ENCODE measurements at places on chromosomes 1 and 21.

DNA sequence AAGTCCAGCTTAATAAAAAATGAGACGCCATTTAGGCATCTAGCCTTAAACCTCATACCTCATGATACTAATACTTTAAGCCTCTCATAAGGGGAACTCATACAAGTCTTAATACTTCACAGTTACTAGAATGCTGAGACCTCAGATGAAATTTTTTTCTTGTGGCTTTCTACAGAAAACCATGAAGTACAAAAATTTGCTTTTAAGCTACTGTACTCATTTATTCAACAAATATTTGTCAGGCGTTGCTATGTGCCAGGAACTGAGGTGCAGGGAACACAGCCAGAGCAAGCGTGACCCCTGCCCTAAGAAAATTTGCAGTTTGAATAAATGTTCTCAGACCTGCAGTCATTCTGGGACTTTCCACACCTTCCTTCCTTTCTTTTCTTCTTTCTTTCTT is 150.6 kb downstream of the MRPL39 start:
- DNase-seq, result no peak

- DNase-seq, result no peak
Observed at GRCh38 chr1:152954436-152954835, 7.4 kb downstream of the SPRR5 start.

- no peak for DNase-seq
Observed at GRCh38 chr1:29625084-29625420, 388.7 kb downstream of the PTPRU start.

DNA sequence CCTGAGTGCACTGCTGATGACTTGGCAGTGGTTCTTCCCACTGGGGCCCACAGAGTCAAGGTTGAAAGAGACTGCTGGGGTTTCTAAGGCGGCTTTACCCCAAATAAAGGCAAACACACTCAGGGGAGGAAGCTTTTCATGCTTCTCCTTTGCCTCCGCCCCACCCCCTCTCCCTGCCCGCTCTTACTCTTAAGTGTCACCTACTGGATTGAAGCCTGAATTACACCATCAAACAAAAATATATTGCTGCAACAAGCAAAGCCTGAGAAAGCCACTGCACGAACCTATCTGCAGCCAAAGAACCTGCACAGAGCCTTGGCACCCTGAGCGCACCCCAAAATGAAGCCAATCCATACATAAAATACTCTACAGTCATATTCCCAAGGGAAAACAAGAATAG is 63.1 kb downstream of the PTGFR start:
- DNase-seq, result no peak

DNA sequence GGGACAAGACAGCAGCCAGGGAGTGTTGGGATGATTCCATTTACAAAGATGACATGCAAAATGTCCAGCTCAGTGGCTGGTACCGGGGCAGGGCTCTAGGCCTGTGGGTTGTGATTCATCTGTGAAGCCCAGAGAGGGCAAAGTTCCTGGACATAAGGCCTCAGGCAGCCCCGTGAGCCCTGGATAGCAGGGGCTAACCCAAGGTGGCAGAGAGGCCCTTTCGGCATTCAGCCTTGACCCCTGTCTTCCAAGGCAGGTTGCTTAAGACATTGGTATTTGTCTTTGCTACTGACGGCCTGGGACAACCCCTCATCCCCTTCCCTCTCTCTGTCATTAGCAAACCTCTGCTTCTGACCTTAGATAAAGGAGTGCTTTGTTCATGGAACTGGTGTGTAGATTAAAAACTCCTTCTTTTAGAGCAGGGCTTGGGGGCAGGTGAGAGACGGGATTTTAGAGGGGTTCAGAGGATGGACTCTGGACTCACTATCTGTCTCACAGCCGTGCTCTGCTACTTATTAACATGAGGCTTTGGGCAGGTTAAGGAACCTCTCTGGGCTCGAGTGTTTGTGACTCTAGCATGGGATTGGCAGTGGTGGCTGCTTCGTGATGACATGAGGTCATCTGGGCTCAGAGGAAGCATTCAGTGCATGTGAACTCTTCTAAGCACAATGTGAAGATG is 36.3 kb downstream of the TMEM51 start:
- no peak for DNase-seq

DNA sequence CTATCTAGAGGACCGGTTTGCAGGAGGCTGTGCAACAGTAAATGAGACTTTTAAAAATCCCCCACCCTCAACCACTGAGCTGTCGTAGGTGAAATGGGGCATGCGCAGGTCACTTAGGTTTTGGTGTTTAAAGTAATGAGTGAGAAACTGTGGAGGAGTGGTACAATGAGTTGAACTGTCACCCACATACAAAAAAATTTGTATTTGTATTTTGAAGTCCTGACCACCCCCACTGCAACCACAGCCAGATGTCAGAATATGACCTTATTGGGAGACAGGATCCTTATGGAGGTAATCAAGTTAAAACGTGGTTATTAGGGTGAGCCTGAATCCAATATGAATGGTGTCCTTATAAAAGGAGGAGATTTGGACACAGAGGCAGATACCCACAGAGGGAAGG is 1.6 kb upstream of the IRF6 start:
- no peak for DNase-seq

GRCh38 chr1:201636097-201636496 is 97.2 kb downstream of the NAV1 start:
- no peak for DNase-seq

GRCh38 chr21:40840401-40841125 is 6.4 kb downstream of the DSCAM start:
- no peak for DNase-seq

DNA sequence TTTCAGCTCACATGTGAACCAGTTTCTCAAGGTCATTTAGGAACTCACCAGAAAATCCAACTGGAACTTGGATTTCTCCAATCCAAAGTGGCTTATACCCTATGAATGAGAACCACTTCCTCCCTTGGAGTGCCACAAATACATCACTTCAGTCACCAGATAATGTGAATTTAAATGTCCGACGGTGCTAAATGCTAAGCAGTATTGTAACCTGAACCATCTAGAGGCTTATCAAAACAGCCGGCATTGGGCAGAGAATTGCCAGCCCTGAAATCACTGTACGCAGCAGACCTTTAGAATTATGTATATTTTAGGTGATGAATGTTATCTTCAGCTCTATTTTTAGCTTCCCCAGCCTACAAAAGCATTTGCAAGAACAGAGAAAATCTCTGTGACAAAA is 76.8 kb upstream of the COX20 start:
- no peak for DNase-seq

- DNase-seq, result no peak
Observed at GRCh38 chr1:198300451-198300850, 143.7 kb downstream of the NEK7 start.

- DNase-seq, result no peak
Observed at GRCh38 chr1:117563492-117563875, 42.4 kb upstream of the TENT5C start.

- no peak for DNase-seq
Observed at GRCh38 chr1:147627435-147628110, 42.8 kb downstream of the ACP6 start.

DNA sequence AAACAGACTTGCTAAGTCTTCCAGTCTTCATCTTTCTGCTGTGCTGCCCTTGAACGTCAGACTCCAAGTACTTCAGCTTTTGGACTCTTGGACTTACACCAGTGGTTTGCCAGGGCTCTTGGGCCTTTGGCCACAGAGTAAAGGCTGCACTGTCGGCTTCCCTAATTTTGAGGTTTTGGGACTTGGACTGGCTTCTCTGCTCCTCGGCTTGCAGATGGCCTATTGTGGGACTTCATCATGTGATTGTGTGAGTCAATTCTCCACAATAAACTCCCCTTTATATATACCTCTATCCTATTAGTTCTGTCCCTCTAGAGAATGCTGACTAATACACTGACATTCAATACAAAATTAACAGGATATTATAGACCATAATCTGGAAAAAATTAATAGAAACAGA is 628.1 kb downstream of the PLPP3 start:
- no peak for DNase-seq

- DNase-seq, result no peak
Observed at GRCh38 chr1:109024646-109025045, 17.3 kb downstream of the WDR47 start.

DNA sequence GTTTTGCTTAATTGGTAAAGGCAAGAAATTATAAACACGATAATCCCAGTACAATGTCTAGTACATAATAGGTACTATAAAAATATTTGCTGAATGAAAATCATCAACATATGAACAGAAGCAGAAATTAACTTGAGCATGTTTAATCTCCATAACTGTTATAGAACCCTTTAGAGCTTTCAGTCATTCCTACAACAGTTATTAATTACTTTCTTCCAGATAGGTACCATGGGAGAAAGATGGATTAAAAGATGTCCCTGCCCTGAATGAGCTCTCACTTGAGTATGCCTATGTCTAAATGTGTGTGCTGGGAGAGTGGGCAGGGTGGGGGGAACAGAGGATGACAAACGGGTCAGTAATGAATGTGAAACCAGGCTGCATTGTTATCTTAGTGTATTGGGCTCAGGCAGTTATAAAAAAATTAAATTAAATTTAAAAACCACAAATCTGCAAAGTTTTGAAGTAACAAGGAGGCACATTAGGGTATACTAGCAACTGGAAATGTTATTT is 2.4 kb downstream of the EPS15 start:
- no peak for DNase-seq

- no peak for DNase-seq
Observed at GRCh38 chr1:23964235-23964668, 4.6 kb downstream of the PNRC2 start.

GRCh38 chr1:40532844-40533424 is 1.5 kb downstream of the ZNF684 start:
- no peak for DNase-seq

GRCh38 chr1:187041104-187041503 is 212.4 kb downstream of the PLA2G4A start:
- DNase-seq, result no peak

DNA sequence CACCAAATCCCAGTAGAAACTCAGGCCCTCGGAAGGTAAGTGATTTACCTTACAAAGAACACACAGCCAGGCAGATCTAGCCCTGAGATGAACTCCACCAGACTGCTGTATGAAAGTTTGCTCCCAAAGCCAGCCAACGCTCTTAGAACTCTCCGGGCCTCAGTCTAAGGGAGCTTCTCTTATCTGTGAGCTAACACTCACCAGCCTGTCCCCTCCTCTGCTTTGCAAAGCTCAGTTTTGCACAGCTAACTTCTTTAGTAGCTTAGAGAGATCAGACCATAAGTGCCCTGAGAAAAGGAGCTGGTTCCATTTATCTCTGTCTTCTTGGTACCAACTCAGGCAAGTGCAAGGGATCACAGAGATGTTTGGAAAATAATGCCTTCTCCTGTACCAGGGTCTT is 195.8 kb upstream of the JUN start:
- DNase-seq, result no peak
